T-helper 22 cell (primary cell): ENCODE measurements at places on chromosomes 6 and 20.

DNA sequence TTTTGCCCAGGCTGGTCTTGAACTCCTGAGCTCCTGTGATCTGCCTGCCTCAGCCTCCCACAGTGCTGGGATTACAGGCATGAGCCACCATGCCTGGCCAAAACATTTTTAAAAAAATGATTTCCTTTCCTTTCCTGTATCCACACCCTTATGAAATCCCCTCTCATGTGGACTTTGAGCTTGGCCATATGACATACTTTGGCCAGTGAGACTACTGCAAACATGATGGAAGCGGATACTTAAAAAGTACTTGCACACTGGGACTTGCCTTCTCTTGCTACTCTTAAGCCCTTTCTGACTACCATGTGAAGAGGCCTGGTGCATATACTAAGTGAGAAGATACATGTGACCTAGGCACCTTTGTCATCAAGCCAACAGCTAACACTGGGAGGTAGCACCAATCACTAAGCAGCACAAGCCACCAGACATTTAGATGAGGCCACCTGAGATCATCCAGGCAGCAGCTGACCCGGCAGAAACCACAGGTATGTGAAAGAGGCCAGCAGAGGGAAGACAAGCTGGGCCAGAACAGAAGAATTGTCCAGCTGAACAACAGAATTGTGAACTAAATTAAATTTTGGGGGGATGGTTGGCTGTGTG is 78.5 kb upstream of the HDAC2 start:
- DNase-seq, result no peak

- no peak for DNase-seq
These were observed 22.7 kb upstream of the MOCS1 start for GRCh38 chr6:39956936-39957335.

GRCh38 chr6:27810768-27811450 is 101.3 kb downstream of the OR2B2 start:
- DNase-seq, result no peak

- DNase-seq, result no peak
These were observed 19.3 kb downstream of the RIPOR2 start for GRCh38 chr6:24916496-24916895.
